ENCODE measurements at places on chromosomes 5 and 9. TPM values are rescaled to one million over a fixed set of nuclear protein-coding genes. Genes with fewer than 3 reads are reported as not detected.

GRCh38 chr5:82351754-82352145, 73.6 kb upstream of the RPS23 start:
- H3K27me3 ChIP-seq = no peaks in the 10 kb centered on the region
- peak overlapping the region; percentile 48 for H3K27ac ChIP-seq
- no peak for DNase-seq
- H3K36me3 ChIP-seq = no peaks in the 10 kb centered on the region

DNA sequence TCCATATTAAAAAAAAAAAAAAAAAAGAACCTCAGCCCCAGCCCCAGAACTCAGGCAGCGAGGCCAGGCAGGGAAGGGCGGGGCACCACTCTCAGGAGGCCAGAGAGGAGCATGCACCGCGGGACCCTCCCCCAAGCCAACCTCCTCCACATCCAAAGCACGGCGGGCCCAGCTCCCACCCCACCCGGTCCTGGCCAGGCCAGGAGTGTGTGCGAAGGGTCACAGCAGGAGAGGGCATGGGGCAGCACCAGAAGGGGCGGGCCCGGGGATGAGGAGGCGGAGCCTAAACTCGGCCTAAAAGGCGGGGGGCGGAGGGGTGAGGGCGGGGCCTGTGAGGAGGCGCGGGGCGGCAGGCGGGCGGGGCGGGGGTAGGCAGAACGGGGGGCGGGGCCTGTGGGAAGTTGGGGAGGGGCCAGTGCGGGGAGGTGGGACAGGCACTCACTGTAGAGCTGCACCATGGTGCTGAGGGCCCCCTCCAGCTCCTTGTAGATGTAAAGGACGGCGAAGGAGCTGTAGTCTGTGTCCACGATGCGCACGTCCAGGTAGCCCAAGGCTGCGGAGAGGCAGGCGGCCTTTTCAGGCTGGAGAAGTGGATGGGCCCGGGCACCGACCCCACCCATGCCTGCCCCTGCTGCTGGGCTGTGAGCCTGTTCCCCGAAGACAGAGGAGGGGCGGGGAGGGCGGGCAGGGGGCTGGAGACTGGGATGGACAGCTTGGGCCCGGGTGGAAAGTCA, 1.2 kb downstream of the LCN15 start:
- DNase-seq = peak; percentile 66
- no peak overlapping the region for H3K27ac ChIP-seq
- no peaks in the 10 kb centered on the region for H3K4me1 ChIP-seq
- no peaks in the 10 kb centered on the region for H3K36me3 ChIP-seq
- no peaks in the 10 kb centered on the region for H3K27me3 ChIP-seq

Gene ACTBL2
- total RNA-seq = not detected

GRCh38 chr5:150590979-150591695, 49.3 kb upstream of the SYNPO start:
- no peak for DNase-seq
- peaks cover 61% of the 10 kb centered on the region for H3K4me1 ChIP-seq

- no peak overlapping the region for H3K4me3 ChIP-seq
- no peak overlapping the region for H3K27ac ChIP-seq
- H3K36me3 ChIP-seq = no peaks in the 10 kb centered on the region
- peaks cover 34% of the 10 kb centered on the region for H3K4me1 ChIP-seq
- no peaks in the 10 kb centered on the region for H3K27me3 ChIP-seq
- no peak for DNase-seq
Observed at GRCh38 chr5:66877843-66878242, 281.6 kb downstream of the MAST4 start.

- no peak overlapping the region for H3K27ac ChIP-seq
- no peaks in the 10 kb centered on the region for H3K4me1 ChIP-seq
- H3K36me3 ChIP-seq = no peaks in the 10 kb centered on the region
- no peaks in the 10 kb centered on the region for H3K27me3 ChIP-seq
- DNase-seq = no peak
Observed at GRCh38 chr9:114092336-114092735, 6.8 kb downstream of the KIF12 start.

- H3K36me3 ChIP-seq = no peaks in the 10 kb centered on the region
- peak overlapping the region; percentile 73 for H3K27ac ChIP-seq
- no peaks in the 10 kb centered on the region for H3K27me3 ChIP-seq
- H3K4me3 ChIP-seq = peak overlapping the region; percentile 5
Observed at GRCh38 chr5:172558076-172558976, 82.7 kb upstream of the NEURL1B start.

GRCh38 chr5:142512043-142513042, 173.5 kb downstream of the FGF1 start:
- DNase-seq = peak; percentile 45
- H3K4me1 ChIP-seq = peaks cover 23% of the 10 kb centered on the region
- H3K27me3 ChIP-seq = no peaks in the 10 kb centered on the region
- H3K36me3 ChIP-seq = no peaks in the 10 kb centered on the region
- H3K27ac ChIP-seq = no peak overlapping the region

Gene TAF1L
- total RNA-seq = not detected

Gene FOXD4L3
- not detected for total RNA-seq

- H3K27me3 ChIP-seq = no peaks in the 10 kb centered on the region
- no peak overlapping the region for H3K4me3 ChIP-seq
- no peak for DNase-seq
- H3K27ac ChIP-seq = no peak overlapping the region
- H3K36me3 ChIP-seq = no peaks in the 10 kb centered on the region
Observed at GRCh38 chr5:67366276-67366675, 169.7 kb upstream of the CD180 start.

DNA sequence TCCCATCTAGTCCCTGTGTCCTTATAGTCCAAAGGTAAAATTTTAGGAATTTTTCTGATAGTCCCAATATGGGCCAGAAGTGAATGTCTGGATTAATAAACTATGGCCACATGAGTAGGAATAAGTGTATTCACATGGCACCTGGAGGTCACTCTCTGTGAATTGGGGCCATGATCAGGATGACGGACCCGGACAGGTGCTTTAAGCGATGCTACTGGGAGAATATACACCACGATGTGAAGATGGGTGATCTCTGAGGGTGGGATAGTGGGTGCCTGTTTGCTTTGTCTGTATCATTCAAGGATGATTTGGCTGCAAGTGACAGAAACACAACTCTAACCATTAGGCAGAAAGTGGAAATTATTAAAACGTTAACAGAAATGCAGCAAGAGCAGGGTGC, 101.2 kb downstream of the UGCG start:
- DNase-seq = no peak
- no peaks in the 10 kb centered on the region for H3K27me3 ChIP-seq
- H3K4me3 ChIP-seq = no peak overlapping the region
- no peak overlapping the region for H3K27ac ChIP-seq
- H3K4me1 ChIP-seq = no peaks in the 10 kb centered on the region
- no peaks in the 10 kb centered on the region for H3K36me3 ChIP-seq

DNA sequence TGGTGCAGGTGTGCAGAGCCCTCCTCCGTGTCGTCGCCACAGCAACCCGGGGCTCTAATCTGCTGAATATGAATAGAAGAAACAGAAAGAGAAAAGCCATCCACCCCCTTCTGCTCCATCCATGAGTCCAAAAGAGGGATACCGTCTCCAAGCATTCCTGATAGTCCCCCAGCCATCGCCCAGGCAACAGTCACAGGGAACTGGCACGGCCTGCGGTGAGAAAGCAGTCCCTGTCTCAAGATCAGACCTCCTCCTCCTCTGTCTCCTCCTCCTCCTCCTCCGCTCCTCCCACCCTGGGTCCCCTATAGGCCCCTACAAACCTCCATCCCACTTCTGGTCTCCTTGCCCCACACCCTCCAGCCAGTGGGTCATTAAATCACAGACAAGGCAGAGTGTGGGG, 308.1 kb upstream of the MPDZ start:
- no peaks in the 10 kb centered on the region for H3K27me3 ChIP-seq
- peaks cover 35% of the 10 kb centered on the region for H3K4me1 ChIP-seq
- H3K27ac ChIP-seq = peak overlapping the region; percentile 10
- no peak for DNase-seq
- no peak overlapping the region for H3K4me3 ChIP-seq
- no peaks in the 10 kb centered on the region for H3K36me3 ChIP-seq

Gene IFNB1
- not detected for total RNA-seq

Gene PTPRD
- 25.3 TPM for total RNA-seq

GRCh38 chr5:53277491-53277890, 167.9 kb upstream of the MOCS2 start:
- no peak overlapping the region for H3K4me3 ChIP-seq
- no peaks in the 10 kb centered on the region for H3K36me3 ChIP-seq
- no peaks in the 10 kb centered on the region for H3K27me3 ChIP-seq
- peak overlapping the region; percentile 1 for H3K27ac ChIP-seq
- H3K4me1 ChIP-seq = no peaks in the 10 kb centered on the region

GRCh38 chr5:162221910-162222309, 154.3 kb downstream of the GABRG2 start:
- no peaks in the 10 kb centered on the region for H3K27me3 ChIP-seq
- no peaks in the 10 kb centered on the region for H3K36me3 ChIP-seq
- DNase-seq = no peak
- no peak overlapping the region for H3K27ac ChIP-seq
- H3K4me3 ChIP-seq = no peak overlapping the region

GRCh38 chr5:177507596-177508220, 1.9 kb downstream of the DOK3 start:
- no peak overlapping the region for H3K4me3 ChIP-seq
- DNase-seq = peak; percentile 69
- H3K4me1 ChIP-seq = no peaks in the 10 kb centered on the region

Gene LRRTM2
- not detected for total RNA-seq

GRCh38 chr9:90830977-90831376, 29.4 kb downstream of the SYK start:
- no peaks in the 10 kb centered on the region for H3K36me3 ChIP-seq
- peaks cover 13% of the 10 kb centered on the region for H3K27me3 ChIP-seq
- DNase-seq = no peak
- H3K4me3 ChIP-seq = no peak overlapping the region
- no peak overlapping the region for H3K27ac ChIP-seq
- H3K4me1 ChIP-seq = no peaks in the 10 kb centered on the region

Gene TRPM6
- not detected for total RNA-seq

DNA sequence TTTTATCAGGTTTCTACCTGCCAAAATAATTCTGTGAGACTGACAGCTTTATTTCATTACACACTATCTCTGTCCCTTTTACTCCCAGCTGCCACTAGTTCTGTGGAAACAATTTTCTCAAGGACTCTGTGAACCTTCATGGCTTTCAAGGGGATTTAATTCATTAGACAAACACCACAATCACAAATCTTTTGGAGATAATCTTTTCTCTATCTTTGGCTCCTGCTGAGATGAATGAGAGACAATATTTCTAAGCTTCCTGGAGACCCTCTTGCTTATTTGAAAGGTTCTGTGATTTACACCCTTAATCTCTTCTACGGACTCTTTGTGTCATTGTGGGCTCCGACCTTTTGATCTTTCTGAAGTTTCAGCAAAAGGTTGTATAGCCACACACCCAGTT, 222.6 kb downstream of the PRDM9 start:
- no peak for DNase-seq
- no peak overlapping the region for H3K27ac ChIP-seq

Gene GNA14
- 6.5 TPM for total RNA-seq

DNA sequence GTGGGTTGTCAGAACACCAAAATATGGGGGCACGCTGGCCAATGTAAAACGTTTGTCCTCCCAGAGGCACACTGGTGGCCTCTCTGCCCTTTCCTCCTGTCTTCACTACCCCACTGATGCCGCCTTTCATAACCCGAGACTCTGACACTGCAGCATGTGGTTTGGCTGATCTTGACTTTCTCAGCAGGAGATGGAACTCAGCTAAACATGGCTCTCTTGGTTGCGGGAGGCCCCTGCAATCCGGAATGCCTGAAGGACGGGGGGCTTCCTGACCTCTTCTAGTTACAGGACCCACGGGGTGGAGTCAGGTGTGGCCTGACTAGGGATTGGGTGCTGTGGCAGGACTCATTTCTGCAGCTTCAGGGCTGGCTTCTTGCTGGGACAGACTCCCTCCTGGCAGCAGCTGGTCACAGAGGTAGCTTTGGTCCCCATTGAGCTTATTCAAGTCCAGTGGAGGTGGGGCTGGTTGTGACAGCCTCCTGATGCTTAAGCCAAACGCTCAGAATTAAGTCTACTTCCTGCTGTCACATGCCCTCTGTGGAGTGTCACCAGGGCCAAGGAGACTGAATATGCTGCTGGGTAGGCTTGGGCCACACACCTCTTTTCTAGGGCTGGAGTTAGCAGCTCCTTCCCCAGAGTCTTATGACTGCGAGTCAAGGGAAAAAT, 44.2 kb downstream of the NXNL2 start:
- no peak for DNase-seq
- no peaks in the 10 kb centered on the region for H3K36me3 ChIP-seq
- no peaks in the 10 kb centered on the region for H3K27me3 ChIP-seq

Gene PCDHGA12
- total RNA-seq = 15.5 TPM

Gene PCA3
- total RNA-seq = not detected

DNA sequence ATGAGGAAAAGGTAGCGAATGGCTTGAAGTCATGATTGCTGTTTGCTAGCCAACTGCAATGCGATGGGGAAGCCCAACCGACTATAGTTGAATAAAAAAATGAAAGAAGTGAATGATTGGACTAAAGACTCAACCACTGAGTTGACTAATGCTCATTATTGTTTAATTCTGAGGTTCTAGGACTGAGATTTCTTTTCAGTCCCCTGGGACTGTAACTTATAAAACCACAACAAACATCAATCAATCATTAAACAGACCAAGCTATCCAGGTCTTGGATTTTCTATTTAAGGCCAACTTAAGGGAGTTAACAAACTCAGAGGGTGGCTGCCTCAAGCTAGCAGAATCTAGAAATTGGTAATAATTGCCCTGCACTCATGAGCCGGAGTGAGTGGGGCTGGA, 154.2 kb downstream of the DOCK2 start:
- no peak overlapping the region for H3K4me3 ChIP-seq
- H3K4me1 ChIP-seq = no peaks in the 10 kb centered on the region

Gene PTGDS
- total RNA-seq = 4,769 TPM

- H3K4me3 ChIP-seq = peak overlapping the region; percentile 75
- H3K36me3 ChIP-seq = peaks cover 16% of the 10 kb centered on the region
Observed at GRCh38 chr9:34375901-34376595, 650 bp downstream of the MYORG start.

DNA sequence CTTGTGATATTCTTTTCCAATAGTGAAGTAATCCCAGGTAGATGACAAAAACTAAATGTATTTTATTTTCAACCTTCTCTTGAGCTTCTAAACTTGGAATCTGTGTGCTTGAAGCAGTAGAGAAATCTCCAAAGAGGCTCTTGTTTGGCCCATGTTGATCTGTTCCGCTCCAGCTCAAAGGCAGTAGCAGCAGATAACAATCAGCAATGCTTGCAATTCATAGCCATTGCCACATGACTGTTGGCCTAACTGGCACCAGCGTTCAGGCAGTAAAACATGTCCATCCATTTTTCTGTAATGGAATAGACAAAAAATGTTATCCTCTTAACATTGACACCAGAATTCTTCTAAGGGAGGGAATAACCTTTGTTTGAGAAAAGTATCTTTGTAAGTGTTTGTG, 270.7 kb upstream of the MSX2 start:
- H3K4me1 ChIP-seq = no peaks in the 10 kb centered on the region
- H3K27ac ChIP-seq = no peak overlapping the region
- no peak overlapping the region for H3K4me3 ChIP-seq
- no peaks in the 10 kb centered on the region for H3K36me3 ChIP-seq
- H3K27me3 ChIP-seq = no peaks in the 10 kb centered on the region
- no peak for DNase-seq

Gene LHFPL2
- total RNA-seq = 11.1 TPM

- H3K36me3 ChIP-seq = peaks cover 13% of the 10 kb centered on the region
- no peak overlapping the region for H3K4me3 ChIP-seq
- DNase-seq = no peak
- no peaks in the 10 kb centered on the region for H3K4me1 ChIP-seq
- no peaks in the 10 kb centered on the region for H3K27me3 ChIP-seq
Observed at GRCh38 chr9:34346873-34347799, 17.8 kb downstream of the NUDT2 start.

- H3K36me3 ChIP-seq = no peaks in the 10 kb centered on the region
- DNase-seq = no peak
- H3K4me1 ChIP-seq = peaks cover 5% of the 10 kb centered on the region
Observed at GRCh38 chr9:132588098-132588497, 5.7 kb downstream of the BARHL1 start.

Gene NADK2
- total RNA-seq = 41.8 TPM

Measured in heart left ventricle (tissue), 16 donors.